ENCODE measurements at places on chromosomes 2 and 18.
A peak's percentile ranks its signal among the peaks of the same experiment; 100 is the strongest.

DNA sequence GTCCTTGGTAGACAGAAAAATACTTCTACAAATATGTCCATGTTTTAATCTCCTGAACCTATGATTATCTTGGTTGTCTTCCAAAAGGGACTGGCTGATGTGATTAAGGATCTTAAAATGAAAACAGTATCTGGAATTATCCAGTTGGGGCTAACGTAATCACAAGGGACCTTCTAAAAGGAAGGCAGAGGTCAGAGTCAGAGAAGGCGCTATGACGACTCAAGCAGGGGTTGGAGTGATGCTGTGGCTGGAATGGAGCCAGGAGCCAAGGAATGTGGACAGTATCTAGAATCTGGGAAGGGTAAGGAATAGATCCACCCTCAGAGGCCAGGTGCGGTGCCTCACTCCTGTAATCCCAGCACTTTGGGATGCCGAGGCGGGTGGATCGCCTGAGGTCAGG, 4.2 kb upstream of the USP14 start:
- DNase-seq, result no peak

- no peak for DNase-seq
Measured at GRCh38 chr2:48274040-48274439, 255.9 kb upstream of the STON1 start.

DNA sequence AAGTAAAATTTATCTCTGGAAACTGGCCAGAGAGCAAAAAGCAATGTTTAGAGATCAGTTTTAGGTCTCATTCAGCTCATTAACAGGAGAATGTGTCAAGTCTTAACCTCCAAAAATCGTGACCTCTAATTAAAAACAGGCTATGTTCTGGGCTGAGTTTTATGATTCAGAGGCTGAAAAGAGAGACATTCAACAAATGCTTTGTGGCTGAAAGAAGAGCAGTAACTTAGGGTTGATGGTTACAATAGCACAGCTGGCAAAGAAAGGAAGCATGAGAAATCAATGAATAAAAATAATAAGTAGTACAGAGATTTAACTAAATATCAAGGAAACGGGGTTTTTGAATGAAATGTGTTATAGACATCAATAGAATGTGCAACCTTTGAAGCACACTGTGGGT, 13.1 kb downstream of the TGIF1 start:
- no peak for DNase-seq

- no peak for DNase-seq
Measured at GRCh38 chr18:37598966-37599896, 33.6 kb upstream of the CELF4 start.

- peak; percentile 62 for DNase-seq
Measured at GRCh38 chr18:58781627-58782194, 83.0 kb upstream of the ZNF532 start.

Measured in caudate nucleus (tissue), 63 donors.